Stimulated activated CD4-positive, alpha-beta T cell treated with anti-CD3 and anti-CD28 coated beads, Interleukin-1b, Interleukin-23, amount 100 ng/mL, for 1 hour (primary cell): ENCODE measurements at places on chromosomes 7 and 10.

DNA sequence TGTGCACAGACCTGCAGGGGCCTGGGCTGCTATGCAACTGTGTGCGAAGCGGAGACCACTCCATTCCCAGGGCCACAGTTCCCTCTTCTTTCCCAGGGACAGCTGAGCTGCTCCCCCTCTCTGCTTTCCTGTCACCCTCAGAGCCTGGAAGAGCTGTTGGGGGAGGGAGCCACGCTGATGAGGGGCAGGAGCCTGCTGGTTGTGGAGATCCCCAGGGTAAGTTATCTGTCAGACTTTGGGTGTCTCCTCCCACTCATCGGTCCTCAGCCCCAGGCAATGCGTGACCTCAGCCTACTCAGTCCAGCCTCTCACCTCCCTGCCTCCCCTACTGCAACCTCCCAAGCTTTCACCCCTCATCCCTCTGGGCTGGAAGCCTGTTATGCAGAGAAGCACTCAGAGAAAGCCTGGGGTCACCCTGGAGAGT lies 53.5 kb downstream of the ZNF467 start:
- no peak for DNase-seq

GRCh38 chr10:66627156-66627555 lies 298.7 kb upstream of the LRRTM3 start:
- DNase-seq: no peak

- DNase-seq: no peak
These were observed 157.6 kb upstream of the SEMA3E start for GRCh38 chr7:83806538-83806937.

GRCh38 chr10:16119445-16119844 lies 259.1 kb upstream of the MINDY3 start:
- no peak for DNase-seq

- DNase-seq: no peak
These were observed 20.3 kb upstream of the HECTD2 start for GRCh38 chr10:91389636-91390512.

DNA sequence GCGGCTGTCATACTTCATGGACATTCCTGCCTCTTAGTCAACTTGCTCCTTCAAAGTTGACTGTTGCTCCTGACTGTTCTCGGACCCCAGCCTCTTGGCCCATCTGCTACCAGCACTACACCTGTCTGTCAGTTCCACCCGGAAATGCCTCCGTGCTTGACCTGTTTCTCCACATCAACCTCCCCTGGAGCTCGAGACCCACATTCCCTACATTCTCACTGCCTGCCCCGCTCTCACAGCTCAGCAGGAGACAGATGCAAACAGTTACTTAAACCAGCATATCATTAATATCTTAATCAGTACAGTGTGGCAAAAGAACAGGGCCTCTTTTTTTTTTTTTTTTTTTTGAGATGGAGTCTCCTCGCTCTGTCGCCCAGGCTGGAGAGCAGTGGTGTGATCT lies 174.3 kb downstream of the NRP1 start:
- no peak for DNase-seq
